NCI-H2081 treated with DMSO at 0.1 percent for 48 hours (cell line): ENCODE measurements at places on chromosomes 1 and 21.

- DNase-seq = no peak
These were observed 941 bp upstream of the IFI16 start for GRCh38 chr1:159008744-159009188.

GRCh38 chr1:24149866-24150233 is 6.9 kb upstream of the IL22RA1 start:
- DNase-seq = no peak

- no peak for DNase-seq
These were observed 89.9 kb upstream of the SSX2IP start for GRCh38 chr1:84780000-84780716.

GRCh38 chr1:87583459-87583858 is 254.8 kb downstream of the LMO4 start:
- no peak for DNase-seq

- DNase-seq = no peak
These were observed 1.2 kb downstream of the S100A10 start for GRCh38 chr1:151992303-151993083.

- no peak for DNase-seq
These were observed 15.3 kb downstream of the DCAF8 start for GRCh38 chr1:160247053-160247452.

DNA sequence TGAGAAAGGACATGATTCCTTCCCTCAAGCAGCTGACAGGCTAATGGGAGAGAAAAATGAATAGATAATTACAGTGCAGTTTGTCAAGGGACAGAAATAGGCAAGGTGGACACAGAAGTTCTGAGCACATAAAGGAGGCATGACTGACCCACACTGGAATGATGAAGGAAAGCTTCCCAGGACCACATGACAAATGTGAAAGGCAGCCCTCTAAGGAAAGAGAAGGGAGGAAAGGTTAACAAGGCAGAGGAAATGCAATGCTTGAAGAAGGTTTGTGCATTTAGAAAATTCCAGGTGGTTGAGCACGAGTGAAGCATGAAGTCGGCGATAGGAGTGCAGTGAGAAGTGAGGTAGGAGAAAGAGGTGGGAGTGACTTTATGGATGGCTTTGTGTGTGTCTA is 37.4 kb downstream of the LAMC2 start:
- no peak for DNase-seq

DNA sequence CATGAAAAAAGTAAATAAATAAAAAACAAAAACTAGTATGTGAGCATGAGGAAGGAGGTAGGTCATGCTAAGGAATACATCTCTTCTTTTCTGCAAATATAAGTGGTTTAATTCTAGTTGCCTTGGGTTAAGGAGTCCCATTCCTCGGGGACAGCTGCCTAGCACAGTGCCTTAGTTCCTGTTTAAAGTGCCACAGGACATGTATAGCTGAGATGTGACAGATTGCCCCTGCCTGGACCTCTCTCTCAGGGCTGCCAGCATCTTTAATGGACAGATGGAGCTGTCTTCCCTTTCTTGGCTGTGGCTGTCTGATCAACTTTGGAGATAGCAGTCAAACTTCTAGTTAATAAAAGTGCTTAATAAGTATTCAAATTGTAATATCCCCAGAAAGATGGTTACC is 50.0 kb downstream of the TSEN15 start:
- no peak for DNase-seq

GRCh38 chr21:15445327-15445726 is 284.5 kb upstream of the USP25 start:
- no peak for DNase-seq

DNA sequence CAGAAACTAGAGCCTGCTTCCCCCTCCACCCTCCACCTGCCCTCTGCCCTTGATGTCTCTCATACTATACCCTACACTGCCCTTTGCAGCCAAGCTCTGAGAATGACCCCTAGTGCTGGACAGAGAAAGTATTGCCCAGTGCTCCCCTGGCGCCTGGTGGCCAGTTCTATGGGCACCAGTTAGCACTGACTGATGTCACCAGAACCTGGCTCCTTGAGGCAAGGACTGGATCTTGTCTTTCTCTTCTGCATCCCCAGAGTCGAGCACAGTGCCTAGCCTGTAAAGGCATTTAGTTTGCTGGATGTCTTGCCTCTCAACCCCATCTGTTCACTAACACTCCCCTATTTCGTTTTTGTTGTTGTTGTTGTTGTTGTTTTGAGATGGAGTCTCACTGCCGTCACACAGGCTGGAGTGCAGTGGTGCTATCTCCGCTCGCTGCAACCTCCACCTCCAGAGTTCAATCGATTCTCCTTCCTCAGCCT is 5.9 kb downstream of the PHLDA3 start:
- DNase-seq = no peak

DNA sequence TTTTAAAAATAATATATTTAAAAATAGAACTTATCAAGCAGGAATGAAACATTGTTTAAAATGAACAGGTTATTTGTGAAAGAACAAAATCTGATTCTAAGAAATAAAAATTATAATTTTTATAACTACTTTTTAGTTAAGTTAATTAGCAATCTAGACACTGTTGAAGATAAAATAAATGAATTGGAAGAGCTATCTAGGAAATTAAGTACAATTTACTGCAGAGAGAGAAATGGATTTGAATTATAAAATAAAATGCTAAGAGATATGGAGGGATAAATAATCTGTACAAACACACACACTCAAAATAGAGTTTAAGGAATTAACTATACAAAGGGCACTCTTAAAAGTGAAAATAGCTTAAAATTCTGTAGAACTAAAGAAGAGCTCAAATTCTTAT is 1123.1 kb downstream of the PLA2G4A start:
- no peak for DNase-seq

- no peak for DNase-seq
These were observed 83.7 kb downstream of the WLS start for GRCh38 chr1:68148631-68149030.

DNA sequence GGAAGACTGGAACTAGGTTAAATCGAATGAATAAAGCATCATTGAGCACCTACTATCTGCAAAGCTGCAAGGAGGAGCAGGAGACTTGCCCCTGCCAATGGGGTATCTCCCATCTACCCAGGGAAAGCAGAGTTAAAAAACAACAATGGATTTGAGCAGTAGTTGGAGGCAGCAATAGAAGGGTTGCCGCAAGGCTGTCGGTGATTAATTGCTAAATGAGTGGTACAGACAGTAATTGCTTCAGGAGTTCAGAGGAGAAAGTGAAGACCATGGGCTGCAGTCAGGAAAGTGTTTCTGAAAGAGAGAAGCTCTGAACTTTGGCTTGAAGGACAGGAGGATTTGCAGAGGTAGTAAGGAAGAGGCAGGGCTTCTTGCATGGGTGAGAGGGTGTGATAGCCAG is 152.9 kb downstream of the ACTL8 start:
- no peak for DNase-seq

GRCh38 chr1:94543893-94544635 is 2.5 kb upstream of the F3 start:
- DNase-seq = no peak

DNA sequence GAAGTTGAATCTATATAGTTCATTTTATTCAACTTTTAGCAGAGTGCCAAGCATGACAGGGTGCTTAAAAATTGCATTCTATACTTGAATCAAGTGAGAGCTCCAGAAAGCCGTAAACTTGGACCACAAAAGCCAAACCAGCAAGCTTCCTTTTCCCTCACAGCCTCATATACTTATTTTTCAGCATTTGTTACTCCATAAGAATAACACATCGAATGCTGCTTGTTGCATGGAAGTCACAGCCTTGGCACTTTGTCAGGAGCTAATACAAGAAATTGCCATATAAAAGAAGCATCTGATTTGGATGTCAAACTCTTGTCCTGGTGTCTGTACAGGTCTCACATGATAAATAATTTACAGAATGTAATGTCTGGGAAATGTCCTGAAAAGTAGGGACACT is 87.4 kb downstream of the PLXNA2 start:
- DNase-seq = no peak

DNA sequence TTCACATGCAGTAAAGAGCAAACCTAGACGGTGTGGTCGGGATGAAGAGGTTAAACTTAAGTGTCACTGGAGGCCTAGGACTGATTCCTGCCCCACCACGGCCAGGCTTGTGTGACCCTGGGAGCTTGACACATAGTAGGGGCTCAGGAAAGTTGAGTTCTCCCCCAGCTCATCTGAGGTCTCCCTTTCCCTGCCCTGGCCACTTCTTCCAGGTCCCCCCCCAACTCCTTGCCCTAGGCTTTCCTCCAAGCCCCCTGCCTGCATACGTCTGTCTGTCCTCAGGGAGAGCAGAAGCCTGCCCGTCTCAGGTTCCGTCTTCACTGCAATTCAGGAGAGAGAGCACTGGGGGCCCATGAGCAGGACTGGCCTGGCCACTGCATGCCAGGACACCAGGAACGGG is 225.8 kb downstream of the PTPRU start:
- no peak for DNase-seq

- no peak for DNase-seq
These were observed 1.6 kb downstream of the CRYBG2 start for GRCh38 chr1:26352338-26352679.

- DNase-seq = no peak
These were observed 4.5 kb downstream of the WNT2B start for GRCh38 chr1:112513112-112513870.

DNA sequence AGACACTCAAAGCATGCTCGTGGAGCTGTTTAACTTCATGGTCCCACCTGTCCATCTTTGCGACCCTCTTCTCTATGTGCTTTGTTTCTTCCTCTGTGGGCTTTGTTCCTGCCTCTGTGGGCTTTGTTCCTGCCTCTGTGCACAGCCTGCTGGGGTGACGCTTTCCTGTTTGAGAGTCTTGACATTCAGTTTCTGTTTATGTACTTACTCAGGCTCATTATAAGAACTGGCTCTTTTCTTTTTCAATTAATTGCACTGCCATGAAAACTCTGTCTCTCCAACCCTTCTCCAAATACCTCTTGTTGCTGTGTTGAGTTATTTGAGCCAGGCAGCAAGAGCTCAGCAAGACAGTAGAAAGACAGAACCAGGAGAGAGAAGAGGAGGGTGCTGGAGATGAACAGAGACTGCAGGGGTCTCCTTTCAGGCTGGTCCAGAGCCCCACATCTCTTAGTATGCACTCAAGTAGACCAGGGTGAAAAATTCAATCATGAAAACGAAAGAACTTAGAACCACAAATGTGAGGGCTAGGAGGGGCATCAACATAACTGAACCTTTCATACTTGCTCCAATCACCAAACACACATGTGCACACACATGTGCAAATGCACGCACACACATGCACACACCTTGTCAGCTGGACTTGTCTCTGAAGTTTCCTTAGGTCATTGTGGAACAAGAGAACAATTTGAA is 88.3 kb upstream of the SGIP1 start:
- DNase-seq = no peak

DNA sequence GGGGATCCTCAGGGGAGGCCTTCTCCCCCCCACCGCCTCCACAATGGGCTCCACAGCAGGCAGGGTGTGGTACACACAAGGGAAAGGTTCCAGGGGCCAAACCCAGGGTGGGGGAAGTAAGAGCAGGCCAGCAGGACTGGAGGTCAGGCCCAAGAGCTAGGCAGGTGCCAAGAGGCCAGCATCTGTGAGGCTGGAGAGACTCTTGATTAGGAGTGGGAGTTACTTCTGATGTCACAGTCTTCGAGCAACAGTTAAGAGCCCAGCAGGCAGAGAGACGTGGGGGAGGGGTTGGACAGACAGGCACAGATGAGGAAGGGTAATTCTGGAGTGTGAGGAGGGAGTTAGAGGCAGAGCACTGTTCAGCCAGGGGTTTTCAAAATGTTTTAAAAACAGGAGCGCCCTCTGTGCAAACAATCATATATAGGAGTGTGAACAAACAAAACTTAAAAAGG is 55.8 kb downstream of the SLC9A1 start:
- DNase-seq = no peak

DNA sequence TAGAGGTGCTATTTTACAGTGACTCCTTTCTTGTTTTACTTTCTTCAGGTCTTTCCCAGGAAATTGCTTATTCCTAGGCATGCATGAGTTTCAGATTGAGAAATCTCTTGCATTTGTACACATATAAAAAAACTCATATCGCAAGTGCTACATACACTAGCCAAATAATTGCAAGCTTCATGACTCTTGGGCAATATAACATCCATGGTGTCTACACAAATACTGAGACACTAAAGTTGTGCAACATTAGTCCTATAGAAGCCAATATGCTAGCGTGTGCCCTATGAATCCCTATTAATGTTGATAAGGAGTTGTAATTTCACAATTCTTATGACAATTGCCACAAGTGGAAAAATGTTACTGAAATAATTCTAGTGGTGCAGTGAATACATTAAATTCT is 591.0 kb downstream of the ADGRL2 start:
- DNase-seq = no peak

- no peak for DNase-seq
These were observed 40.5 kb downstream of the GLIS1 start for GRCh38 chr1:53698384-53698980.

DNA sequence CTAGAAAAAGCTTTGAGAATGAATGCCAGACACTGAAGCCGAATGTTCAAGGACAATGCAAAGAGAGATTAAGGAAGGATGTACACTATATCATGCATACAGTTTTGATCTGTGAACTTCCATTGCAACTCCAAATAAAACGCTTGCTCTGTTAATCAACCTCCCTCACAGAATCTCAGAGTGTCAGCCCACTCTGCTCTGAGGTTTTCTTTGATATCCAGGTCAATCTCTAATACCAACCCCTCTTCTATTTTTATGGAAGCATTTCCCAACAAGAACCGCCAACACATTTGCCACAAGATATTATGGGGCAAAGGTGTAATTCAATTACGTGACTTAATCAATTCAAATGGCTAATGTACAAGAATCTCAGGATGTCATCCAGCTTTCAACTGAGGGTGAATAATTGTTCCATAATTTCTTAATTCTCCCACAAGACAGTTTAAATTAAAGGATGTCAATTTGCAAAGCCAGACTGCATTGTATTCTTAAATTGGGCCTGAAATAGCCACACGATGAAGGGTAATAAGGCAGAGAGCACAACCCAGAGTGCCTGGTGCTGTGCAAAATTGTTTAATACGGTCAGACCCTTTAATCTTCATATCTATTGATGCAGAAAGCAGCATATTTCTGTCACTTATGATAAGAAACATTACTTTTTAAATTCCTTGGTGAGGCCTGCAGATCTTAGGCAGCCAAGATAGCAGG is 459.2 kb upstream of the DAB1 start:
- no peak for DNase-seq

- DNase-seq = no peak
These were observed 6.2 kb upstream of the CENPS start for GRCh38 chr1:10424034-10424433.

GRCh38 chr1:9073143-9073542 is 3.7 kb upstream of the SLC2A5 start:
- DNase-seq = no peak

- DNase-seq = no peak
These were observed 135.6 kb upstream of the CACNA1E start for GRCh38 chr1:181347495-181348390.

- no peak for DNase-seq
These were observed 60.0 kb upstream of the GJA8 start for GRCh38 chr1:147842578-147842977.

DNA sequence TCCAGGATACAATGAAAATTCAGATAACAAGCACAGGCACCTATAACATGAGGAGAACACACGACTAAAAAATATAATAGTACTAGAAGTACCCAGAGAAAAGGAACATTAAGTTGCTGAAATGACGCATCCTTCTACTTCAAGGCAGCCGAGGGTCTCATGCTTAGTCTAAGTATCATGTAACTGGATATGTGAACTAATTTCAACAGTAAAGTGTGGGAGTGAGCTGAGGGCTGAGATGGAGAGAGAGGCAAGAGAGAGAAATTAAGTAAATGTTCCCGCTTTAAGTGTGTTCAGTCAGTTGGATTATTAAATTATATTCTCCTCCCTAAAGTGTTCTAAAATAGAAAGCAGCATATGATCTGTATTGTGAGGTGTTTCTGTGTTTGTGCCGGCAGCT is 152.2 kb upstream of the KRTAP19-8 start:
- DNase-seq = no peak
